Aortic smooth muscle cell (primary cell): ENCODE measurements at places on chromosomes 6 and 20. TPM values are rescaled to one million over a fixed set of nuclear protein-coding genes. Genes with fewer than 3 reads are reported as not detected.

Gene IL17A
- total RNA-seq = not detected in 2 replicates

Gene BANF2
- total RNA-seq = not detected in 2 replicates

Gene OOEP
- not detected in 2 replicates for total RNA-seq

Gene ID4
- total RNA-seq = 40.4 and 67.0 TPM in 2 replicates

Gene TFAP2D
- 0.25 and 0.26 TPM in 2 replicates for total RNA-seq

Gene BTN1A1
- under 0.01 TPM in 1 of 2 replicates, not detected in the other for total RNA-seq

Gene DEFB124
- total RNA-seq = not detected in 2 replicates

Gene UFL1
- 31.2 and 33.1 TPM in 2 replicates for total RNA-seq

Gene TMEM244
- not detected in 2 replicates for total RNA-seq

Gene SPATA25
- total RNA-seq = 1.4 and 1.5 TPM in 2 replicates

Gene PAK5
- total RNA-seq = not detected in 2 replicates

Gene SSTR4
- total RNA-seq = 0.13 TPM in 1 of 2 replicates, not detected in the other

Gene C20orf204
- 0.75 and 1.1 TPM in 2 replicates for total RNA-seq

Gene MAK
- total RNA-seq = under 0.01 TPM in 1 of 2 replicates, not detected in the other

Gene BNIP5
- total RNA-seq = not detected in 2 replicates

Gene RIPOR3
- total RNA-seq = 0.12 and 0.13 TPM in 2 replicates

Gene TP53TG5
- total RNA-seq = 0.19 TPM in 1 of 2 replicates, not detected in the other

Gene ULBP1
- under 0.01 and 0.06 TPM in 2 replicates for total RNA-seq

Gene CCR6
- not detected in 2 replicates for total RNA-seq

Gene C6orf58
- total RNA-seq = 0.06 TPM in 1 of 2 replicates, not detected in the other

Gene RIMS1
- 2.2 and 8.0 TPM in 2 replicates for total RNA-seq

Gene HNF4A
- not detected in 2 replicates for total RNA-seq

Gene XKR7
- not detected in 2 replicates for total RNA-seq

Gene TRIM15
- not detected in 2 replicates for total RNA-seq

Gene GNRH2
- 0.26 and 0.50 TPM in 2 replicates for total RNA-seq

Gene DZANK1
- 0.92 and 1.2 TPM in 2 replicates for total RNA-seq

Gene RBPJL
- total RNA-seq = not detected in 2 replicates

Gene PROKR2
- not detected in 2 replicates for total RNA-seq

Gene CPXM1
- total RNA-seq = under 0.01 and 0.53 TPM in 2 replicates

Gene SLC12A5
- 0.06 TPM in 1 of 2 replicates, not detected in the other for total RNA-seq

Gene C6orf163
- total RNA-seq = 1.5 and 2.1 TPM in 2 replicates

Gene RAET1L
- not detected in 2 replicates for total RNA-seq

Gene DSP
- total RNA-seq = 0.25 and 0.53 TPM in 2 replicates

Gene MYLK4
- total RNA-seq = 0.53 and 0.87 TPM in 2 replicates

Gene HAO1
- not detected in 2 replicates for total RNA-seq

Gene SLC4A11
- total RNA-seq = 0.12 and 0.26 TPM in 2 replicates

Gene MMP24
- total RNA-seq = 0.53 and 0.75 TPM in 2 replicates

Gene LTB
- total RNA-seq = not detected in 2 replicates

Gene GSTA2
- total RNA-seq = not detected in 2 replicates

Gene NINL
- total RNA-seq = 7.0 and 9.6 TPM in 2 replicates

Gene NUP153
- total RNA-seq = 19.4 and 19.8 TPM in 2 replicates

Gene SIRPG
- not detected in 2 replicates for total RNA-seq

Gene PAX1
- not detected in 2 replicates for total RNA-seq

Gene CCM2L
- total RNA-seq = 0.37 and 0.53 TPM in 2 replicates

Gene COL20A1
- not detected in 2 replicates for total RNA-seq

Gene ADGB
- not detected in 2 replicates for total RNA-seq

Gene TGM2
- total RNA-seq = 592 and 749 TPM in 2 replicates

Gene MEP1A
- total RNA-seq = not detected in 2 replicates

Gene EDN3
- total RNA-seq = not detected in 2 replicates

Gene C20orf202
- not detected in 2 replicates for total RNA-seq

Gene OPRL1
- 0.40 and 1.4 TPM in 2 replicates for total RNA-seq
